ENCODE measurements at places on chromosomes 7 and 10.

- no peak for DNase-seq
Measured at GRCh38 chr10:102280397-102281101, 35.2 kb downstream of the GBF1 start.

GRCh38 chr10:34830217-34830822 lies 15.2 kb upstream of the PARD3 start:
- no peak for DNase-seq

GRCh38 chr10:73911553-73912004 lies 647 bp downstream of the PLAU start:
- no peak for DNase-seq

DNA sequence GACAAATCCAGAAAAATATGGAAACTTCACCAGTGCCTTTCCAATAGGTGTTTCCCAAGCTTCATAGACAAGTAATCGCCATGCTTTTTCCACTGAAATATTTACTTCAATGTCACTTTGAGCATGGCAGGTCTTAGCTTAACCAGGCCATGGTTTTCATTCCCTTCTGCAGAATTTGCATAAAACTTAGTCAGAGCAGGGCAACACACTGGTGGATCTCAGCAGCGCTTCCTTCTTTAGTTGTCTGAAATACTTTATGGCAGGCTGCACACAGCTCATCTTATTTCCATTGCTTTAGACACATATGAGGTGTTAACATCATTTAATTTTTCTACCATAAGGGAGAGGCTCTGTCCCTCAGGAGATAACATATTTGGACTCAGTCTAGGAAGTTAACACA lies 102.9 kb upstream of the AHR start:
- no peak for DNase-seq

DNA sequence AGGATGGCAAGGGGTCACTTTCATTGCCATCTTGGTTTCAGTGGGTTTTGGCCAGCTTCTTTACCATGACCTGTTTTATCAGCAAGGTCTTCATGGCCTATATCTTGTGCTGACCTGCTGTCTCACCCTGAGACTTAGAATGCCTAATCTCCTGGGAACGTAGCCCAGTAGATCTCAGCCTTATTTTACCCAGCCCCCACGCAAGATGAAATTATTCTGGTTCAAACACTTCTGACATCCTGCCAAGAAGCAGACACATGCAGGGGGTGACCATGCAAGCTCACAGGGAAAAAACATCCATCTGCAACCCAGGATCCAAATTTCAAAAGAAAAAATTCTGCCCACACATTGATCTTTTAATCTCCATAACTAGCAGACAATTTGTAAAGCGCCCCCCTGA lies 88.4 kb upstream of the EEPD1 start:
- DNase-seq: no peak

DNA sequence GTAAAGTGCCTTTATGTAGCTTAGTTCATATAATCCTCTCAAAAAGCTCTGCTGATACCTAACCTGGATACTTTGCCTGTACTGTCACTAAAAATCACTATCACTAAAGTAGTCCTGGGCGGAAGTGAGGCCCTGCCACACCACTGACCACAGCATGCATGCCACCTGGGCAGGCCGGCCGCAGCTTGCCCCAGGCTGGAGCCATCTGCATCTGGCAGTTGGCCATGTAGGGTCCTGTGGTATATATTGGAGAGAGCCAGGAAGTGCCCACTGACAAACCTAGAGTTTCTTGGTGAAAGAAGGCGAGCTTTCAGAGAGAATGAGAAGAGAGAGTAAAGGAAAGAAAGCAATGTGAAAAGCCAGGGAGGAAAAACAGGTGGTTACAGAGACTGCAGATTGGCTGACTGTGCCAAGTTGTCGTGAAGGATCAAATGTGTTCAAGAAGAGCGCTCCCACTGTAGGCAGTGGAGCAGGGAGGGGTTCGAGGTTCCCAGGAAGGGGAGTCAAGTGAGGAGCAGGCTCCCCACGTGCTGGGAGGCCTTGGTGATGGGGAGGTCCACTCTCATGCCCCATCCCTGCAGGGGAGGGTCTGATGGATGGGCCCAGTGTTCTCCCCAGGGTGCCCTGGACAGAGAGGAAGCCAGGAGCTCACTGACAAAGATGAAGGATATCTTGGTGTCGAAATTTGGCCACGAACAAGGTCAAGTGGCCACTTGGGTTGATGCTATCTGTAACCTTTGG lies 13.6 kb downstream of the LOXL4 start:
- no peak for DNase-seq

- DNase-seq: no peak
Measured at GRCh38 chr10:113961182-113962031, 82.3 kb upstream of the ADRB1 start.

DNA sequence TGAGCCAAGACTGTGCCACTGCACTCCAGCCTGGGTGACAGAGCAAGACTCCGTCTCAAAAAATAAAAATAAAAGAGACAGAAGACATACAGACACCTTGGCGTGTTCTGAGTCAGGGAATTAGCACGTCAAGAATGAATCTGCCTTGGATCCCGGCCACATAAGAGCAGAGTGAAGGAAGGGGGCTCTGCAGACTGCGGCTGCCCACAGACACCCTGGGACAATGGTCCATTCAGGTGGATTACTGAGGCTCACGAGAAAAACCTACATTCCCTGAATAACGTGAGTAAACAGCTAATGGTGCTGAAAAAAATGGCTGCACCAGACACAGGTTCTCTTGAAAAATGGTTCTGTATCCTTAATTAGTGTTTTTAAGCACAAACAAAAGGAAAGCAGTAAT lies 100.1 kb upstream of the FGFR2 start:
- no peak for DNase-seq

DNA sequence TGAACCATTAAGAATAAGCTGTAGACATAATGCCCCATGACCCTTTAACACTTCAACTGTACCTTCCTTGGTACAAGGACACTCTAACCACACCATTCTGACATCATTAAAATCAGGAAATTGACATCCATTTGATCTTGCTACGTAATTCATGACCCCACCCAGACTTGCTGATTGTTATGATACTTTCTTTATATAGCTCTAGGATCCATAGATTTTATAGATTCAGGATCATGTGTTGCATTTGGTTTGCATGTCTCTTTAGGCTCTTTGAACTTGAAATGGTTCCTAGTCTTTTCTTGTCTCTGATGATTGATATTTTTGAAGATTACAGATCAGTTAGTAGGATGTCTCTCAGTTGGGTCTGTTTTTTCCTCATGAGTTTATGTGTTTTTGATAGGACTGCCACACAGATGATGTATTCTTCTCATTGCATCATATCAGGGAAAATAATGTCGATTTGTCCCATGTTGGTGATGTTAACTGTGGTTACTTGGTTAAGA lies 13.5 kb downstream of the CCM2 start:
- DNase-seq: no peak

GRCh38 chr10:114356751-114357514 lies 47.4 kb downstream of the AFAP1L2 start:
- no peak for DNase-seq

DNA sequence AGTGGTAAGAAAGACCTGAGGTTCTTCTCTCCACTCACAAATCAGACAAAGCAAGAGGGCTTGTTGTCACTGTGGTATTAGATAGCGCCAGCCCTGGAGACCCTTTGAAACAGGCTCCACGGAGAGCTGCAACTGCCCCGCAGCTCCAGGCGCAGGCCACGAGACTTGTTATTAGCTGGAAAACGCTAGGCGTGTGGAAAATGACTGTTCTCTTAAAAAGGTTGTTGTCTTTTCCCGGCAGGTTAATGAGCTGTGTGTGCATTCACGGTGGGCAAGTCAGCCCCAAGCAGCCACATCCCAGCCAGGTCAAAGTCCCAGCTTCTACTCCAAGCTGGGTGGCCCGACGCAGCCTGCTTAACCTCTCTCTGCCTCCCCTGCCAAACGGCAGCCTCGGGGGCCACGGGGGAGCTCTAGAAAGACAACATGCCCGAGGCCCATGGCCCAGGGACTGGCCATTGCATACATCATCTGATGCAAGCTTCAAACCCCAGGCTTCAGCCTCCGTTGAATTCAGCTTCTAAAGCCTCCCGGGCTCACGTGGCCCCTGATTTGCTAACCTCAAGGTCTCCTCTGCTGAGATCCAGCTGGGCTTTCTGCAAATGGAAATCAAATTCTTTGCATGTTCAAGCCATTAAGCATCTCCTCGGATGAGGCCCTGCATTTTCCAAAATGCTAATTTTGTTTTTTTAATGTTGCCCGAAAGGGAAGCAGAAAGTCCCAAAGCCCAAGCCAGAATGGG lies 61.3 kb upstream of the DNAAF5 start:
- no peak for DNase-seq

GRCh38 chr7:105353752-105354328 lies 34.9 kb downstream of the SRPK2 start:
- DNase-seq: no peak

All from NCI-H1436 treated with DMSO at 0.1 percent for 48 hours (cell line).